Endothelial cell (in vitro differentiated cells): ENCODE measurements at places on chromosomes 3 and 15. TPM values are rescaled to one million over a fixed set of nuclear protein-coding genes. Genes with fewer than 3 reads are reported as not detected.

- H3K27ac ChIP-seq = no peak overlapping the region
- no peak overlapping the region for H3K4me3 ChIP-seq
- H3K36me3 ChIP-seq = no peaks in the 10 kb centered on the region
- peaks cover 21% of the 10 kb centered on the region for H3K4me1 ChIP-seq
- no peak for DNase-seq
- H3K27me3 ChIP-seq = peaks cover 3% of the 10 kb centered on the region
Measured at GRCh38 chr3:49465270-49466034, 4.6 kb upstream of the DAG1 start.

The SLC12A8 gene
- total RNA-seq = 0.54 TPM

GRCh38 chr3:36707623-36708409 lies 56.5 kb downstream of the DCLK3 start:
- peaks cover 3% of the 10 kb centered on the region for H3K27me3 ChIP-seq
- peaks cover 7% of the 10 kb centered on the region for H3K4me1 ChIP-seq
- no peak for DNase-seq
- H3K4me3 ChIP-seq = no peak overlapping the region
- no peak overlapping the region for H3K27ac ChIP-seq

The HIGD2B gene
- not detected for total RNA-seq

- H3K4me3 ChIP-seq = no peak overlapping the region
- DNase-seq = no peak
- no peak overlapping the region for H3K27ac ChIP-seq
- H3K27me3 ChIP-seq = peaks cover 3% of the 10 kb centered on the region
- H3K4me1 ChIP-seq = peaks cover 9% of the 10 kb centered on the region
Measured at GRCh38 chr15:32033186-32033890, 3.0 kb downstream of the CHRNA7 start.

The RASA2 gene
- total RNA-seq = 32.5 TPM

DNA sequence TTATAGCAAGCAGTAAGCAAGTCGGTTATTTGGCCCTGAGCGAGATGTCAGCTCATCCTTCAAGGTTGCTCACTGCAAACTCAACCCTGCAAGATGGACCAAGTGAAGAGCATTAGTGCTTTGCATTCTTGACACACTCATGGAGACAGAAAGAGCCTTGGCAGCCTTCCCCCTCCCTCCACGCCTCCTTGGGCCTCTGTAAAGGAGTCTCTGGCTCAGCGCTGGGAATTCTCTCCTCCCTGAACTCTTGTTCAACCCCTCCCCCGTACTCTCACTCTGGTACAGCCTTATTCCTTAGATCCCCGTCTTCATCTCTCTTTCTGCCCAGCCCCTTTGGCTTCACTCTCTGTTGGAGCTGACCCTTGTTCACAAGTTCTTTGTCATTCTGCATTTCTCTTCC lies 2.2 kb upstream of the CX3CR1 start:
- no peak for DNase-seq
- H3K4me1 ChIP-seq = peaks cover 32% of the 10 kb centered on the region
- H3K36me3 ChIP-seq = no peaks in the 10 kb centered on the region
- H3K27ac ChIP-seq = no peak overlapping the region
- H3K4me3 ChIP-seq = no peak overlapping the region
- peaks cover 6% of the 10 kb centered on the region for H3K27me3 ChIP-seq

DNA sequence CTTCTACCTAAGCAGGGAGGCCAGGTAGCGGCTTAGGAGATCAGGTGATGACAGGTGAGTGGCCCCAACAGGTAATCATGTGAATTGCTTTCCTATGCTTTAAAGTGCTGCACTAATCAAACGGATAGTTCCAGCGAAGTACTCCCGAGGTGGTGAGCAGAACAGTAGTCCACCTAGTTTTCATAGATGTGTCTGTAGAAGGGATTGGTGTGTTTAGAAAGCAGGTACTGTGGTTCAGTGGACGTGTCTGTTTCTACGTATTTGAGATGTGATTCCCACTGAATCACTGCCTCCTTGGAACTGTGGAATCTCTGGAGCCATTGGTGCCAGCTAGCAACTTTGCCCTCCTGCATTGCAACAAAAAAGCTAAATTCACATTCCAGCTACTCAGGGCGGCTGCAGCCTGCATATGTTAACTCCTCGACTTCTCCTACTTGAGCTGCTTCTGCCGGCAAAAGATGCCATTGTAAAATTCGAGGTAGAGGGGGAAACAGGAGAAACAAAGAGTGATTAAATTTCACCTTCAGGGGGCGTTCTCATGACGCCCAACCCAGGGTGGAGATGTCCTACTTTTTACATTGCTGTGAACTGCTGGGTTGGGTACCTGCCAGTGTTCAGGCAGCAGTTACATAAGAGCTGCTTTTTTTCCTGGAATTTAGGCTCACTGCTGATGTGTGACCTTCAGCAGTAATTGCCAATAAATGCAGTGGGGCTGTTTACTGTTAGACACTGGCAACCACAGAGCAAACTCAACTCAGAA lies 227.3 kb downstream of the ITPR1 start:
- H3K4me1 ChIP-seq = peaks cover 6% of the 10 kb centered on the region
- no peak overlapping the region for H3K27ac ChIP-seq
- no peak overlapping the region for H3K4me3 ChIP-seq
- no peaks in the 10 kb centered on the region for H3K36me3 ChIP-seq
- H3K27me3 ChIP-seq = peaks cover 1% of the 10 kb centered on the region

DNA sequence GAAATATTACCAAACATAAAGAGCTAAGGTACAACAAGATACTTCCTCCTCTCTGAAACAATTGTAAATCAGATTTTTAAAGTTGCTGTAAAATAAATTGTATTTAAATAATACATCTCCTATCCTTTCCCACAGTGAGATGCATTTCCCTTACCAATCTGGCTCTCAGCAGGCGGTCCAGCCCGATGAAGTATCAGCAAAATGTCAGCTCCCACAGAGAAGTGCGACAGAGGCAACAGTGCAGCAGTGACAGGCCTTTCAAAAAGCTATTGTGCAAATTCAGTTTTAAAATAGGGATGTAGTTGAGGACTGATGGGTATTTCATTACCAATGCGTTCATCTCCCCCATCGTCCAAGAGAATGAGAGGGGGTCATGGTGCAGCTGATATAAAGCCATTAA lies 733.2 kb upstream of the GOLIM4 start:
- H3K4me1 ChIP-seq = peaks cover 17% of the 10 kb centered on the region
- H3K36me3 ChIP-seq = no peaks in the 10 kb centered on the region
- no peaks in the 10 kb centered on the region for H3K27me3 ChIP-seq
- no peak overlapping the region for H3K4me3 ChIP-seq
- no peak for DNase-seq

- no peak for DNase-seq
- no peak overlapping the region for H3K27ac ChIP-seq
- peaks cover 41% of the 10 kb centered on the region for H3K4me1 ChIP-seq
- no peak overlapping the region for H3K4me3 ChIP-seq
- H3K36me3 ChIP-seq = no peaks in the 10 kb centered on the region
Measured at GRCh38 chr15:66647358-66647757, 54.7 kb upstream of the SMAD6 start.

DNA sequence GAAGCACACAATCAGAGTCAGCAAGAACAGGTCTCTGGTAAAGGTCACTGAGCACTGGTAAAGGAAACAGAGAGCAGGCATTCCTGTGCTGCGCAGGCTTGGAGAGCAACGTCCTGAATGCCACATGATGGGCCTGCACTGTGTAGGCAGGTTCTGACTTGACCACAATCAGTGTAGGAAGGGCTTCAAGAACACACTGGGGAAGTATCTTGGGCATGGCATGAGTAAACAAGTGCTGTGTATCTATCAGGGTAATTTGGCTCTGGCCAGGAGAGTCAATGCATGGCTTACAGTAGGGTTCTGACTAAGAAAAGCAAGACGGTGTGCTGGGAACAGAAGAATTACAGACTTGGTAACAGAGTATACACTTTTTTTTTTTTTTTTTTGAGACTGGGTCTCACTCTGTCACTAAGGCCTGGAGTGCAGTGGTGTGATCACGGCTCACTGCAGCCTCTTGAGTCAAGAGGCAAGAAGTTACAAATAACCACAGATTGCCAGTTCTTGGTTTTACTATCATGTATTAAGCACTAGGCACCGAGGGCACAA lies 30.6 kb downstream of the TBC1D2B start:
- peaks cover 43% of the 10 kb centered on the region for H3K4me1 ChIP-seq
- no peaks in the 10 kb centered on the region for H3K36me3 ChIP-seq
- no peak overlapping the region for H3K4me3 ChIP-seq
- H3K27me3 ChIP-seq = no peaks in the 10 kb centered on the region

The TMEM212 gene
- total RNA-seq = not detected

DNA sequence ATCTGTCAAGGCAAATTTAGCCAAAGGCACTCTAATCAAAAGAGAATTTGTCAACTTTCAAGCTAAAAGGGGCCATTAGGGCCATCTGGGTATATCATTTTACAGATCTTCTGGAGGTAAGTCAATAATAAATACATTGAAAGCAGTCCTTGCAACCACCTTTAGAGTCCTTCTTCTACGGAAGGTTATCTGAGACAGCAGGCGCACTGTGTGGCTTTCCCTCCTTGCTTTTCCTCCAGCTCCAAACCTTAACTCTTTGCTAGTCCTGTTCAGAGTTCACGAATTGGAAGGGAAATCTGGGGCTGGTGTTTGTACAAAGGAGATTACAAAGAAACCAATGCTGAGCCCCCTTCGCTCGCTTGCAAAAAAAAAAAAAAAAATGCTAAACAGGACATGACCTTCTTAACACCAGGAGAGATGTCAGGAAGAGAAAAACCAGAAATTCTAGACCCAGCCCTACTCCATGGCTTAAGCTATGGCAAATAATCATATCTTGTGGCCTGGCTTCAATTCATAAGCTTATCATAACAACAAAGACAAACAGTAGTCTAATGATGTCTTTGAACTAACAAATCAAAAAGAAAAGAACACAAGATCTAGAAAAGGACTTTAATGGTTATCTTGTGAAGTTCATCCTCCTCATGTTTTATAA lies 215.7 kb downstream of the STT3B start:
- H3K36me3 ChIP-seq = no peaks in the 10 kb centered on the region
- H3K4me3 ChIP-seq = no peak overlapping the region
- peaks cover 8% of the 10 kb centered on the region for H3K4me1 ChIP-seq

DNA sequence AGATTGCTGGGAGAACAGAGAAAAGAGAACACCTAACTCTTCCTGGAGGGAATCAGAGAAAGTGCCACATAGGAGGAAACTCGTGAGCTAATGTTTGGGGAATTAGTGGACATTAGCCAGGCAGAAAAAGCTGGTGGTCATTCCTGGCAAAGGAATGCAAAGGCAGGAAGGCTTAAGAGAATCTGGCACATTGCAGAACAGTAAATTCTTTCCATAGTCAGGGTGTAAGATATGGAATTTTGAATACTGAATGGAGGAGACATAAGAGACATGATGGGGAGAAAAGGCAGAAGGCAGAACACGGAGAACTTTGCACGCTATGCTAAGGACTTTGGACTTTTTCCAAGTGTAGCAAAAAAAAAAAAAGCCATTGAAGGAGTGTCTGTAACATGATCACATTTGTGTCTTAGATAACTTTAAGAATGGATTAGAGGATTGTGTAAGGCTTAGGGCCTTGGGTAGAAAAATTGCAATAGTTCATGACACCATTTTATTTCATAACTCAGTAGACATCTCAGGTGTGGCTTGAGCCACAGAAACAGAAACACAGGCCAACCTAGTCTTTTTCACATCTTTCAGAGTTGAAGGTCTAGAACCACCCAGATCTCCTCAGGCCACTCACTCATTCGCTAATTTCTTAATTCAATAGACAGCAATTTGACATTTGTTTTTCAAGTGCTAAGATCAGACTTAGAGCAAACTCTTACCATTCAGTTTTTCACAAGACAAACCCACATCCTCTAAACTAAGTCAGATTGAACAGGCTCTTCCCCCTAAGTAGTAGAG lies 31.2 kb upstream of the CCDC80 start:
- no peak for DNase-seq
- no peaks in the 10 kb centered on the region for H3K27me3 ChIP-seq
- no peak overlapping the region for H3K27ac ChIP-seq
- H3K4me3 ChIP-seq = no peak overlapping the region
- H3K4me1 ChIP-seq = peaks cover 12% of the 10 kb centered on the region
- no peaks in the 10 kb centered on the region for H3K36me3 ChIP-seq

The RLBP1 gene
- not detected for total RNA-seq

GRCh38 chr3:63960048-63960711 lies 48.0 kb upstream of the SCAANT1 start:
- DNase-seq = no peak
- H3K4me3 ChIP-seq = no peak overlapping the region
- peak overlapping the region; percentile 5 for H3K27ac ChIP-seq
- H3K36me3 ChIP-seq = peaks cover 1% of the 10 kb centered on the region
- peaks cover 5% of the 10 kb centered on the region for H3K27me3 ChIP-seq

GRCh38 chr3:114057011-114057347 lies 442 bp downstream of the QTRT2 start:
- H3K4me3 ChIP-seq = peak overlapping the region; percentile 99
- peaks cover 16% of the 10 kb centered on the region for H3K4me1 ChIP-seq
- H3K36me3 ChIP-seq = no peaks in the 10 kb centered on the region
- peak overlapping the region; percentile 98 for H3K27ac ChIP-seq
- DNase-seq = no peak
- H3K27me3 ChIP-seq = peaks cover 5% of the 10 kb centered on the region

DNA sequence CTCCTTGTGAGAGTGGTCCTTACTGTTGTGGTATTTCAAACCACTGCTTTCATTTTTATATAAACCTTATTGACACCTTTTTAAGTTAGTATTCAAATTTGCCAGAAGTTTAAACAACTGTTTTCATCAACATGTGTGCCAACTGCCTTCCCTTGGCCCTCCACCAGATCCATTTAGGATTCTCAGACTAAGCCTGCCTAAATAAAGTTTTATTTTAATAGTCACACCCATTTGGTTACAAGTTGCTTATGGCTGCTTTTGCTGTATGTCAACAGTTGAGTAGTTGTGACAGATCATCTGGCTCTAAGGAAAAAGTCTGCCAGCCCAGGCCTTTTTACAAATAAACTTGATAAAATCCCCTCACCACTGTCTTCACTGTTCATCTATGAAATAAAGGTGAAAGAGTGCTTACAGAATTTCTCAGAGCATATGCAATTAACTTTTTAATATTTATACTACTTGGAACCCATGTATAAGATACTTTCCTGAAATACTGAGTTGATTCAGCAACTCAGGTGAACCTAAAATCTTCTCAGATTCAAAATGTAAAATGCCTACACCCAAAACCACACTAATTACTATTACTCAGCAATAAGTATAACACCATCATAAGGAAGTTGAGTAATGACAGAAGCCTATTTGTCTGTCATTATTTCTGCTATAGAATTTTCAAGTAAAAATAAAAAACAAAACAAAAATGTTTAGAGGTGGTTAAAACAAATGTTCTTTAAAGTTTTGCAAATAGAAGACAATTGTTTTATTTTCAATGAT lies 35.1 kb downstream of the PEAK1 start:
- H3K4me3 ChIP-seq = no peak overlapping the region
- no peak overlapping the region for H3K27ac ChIP-seq
- no peak for DNase-seq
- no peaks in the 10 kb centered on the region for H3K36me3 ChIP-seq
- peaks cover 22% of the 10 kb centered on the region for H3K4me1 ChIP-seq
- no peaks in the 10 kb centered on the region for H3K27me3 ChIP-seq

- no peaks in the 10 kb centered on the region for H3K27me3 ChIP-seq
- no peak for DNase-seq
- H3K27ac ChIP-seq = no peak overlapping the region
- no peak overlapping the region for H3K4me3 ChIP-seq
- no peaks in the 10 kb centered on the region for H3K4me1 ChIP-seq
- H3K36me3 ChIP-seq = no peaks in the 10 kb centered on the region
Measured at GRCh38 chr15:91723959-91724358, 129.5 kb upstream of the SLCO3A1 start.
